NCI-H1436 treated with DMSO at 0.1 percent for 48 hours (cell line): ENCODE measurements at places on chromosomes 3 and 15.

- no peak for DNase-seq
These were observed 45.0 kb downstream of the SRGAP3 start for GRCh38 chr3:9204253-9204992.

DNA sequence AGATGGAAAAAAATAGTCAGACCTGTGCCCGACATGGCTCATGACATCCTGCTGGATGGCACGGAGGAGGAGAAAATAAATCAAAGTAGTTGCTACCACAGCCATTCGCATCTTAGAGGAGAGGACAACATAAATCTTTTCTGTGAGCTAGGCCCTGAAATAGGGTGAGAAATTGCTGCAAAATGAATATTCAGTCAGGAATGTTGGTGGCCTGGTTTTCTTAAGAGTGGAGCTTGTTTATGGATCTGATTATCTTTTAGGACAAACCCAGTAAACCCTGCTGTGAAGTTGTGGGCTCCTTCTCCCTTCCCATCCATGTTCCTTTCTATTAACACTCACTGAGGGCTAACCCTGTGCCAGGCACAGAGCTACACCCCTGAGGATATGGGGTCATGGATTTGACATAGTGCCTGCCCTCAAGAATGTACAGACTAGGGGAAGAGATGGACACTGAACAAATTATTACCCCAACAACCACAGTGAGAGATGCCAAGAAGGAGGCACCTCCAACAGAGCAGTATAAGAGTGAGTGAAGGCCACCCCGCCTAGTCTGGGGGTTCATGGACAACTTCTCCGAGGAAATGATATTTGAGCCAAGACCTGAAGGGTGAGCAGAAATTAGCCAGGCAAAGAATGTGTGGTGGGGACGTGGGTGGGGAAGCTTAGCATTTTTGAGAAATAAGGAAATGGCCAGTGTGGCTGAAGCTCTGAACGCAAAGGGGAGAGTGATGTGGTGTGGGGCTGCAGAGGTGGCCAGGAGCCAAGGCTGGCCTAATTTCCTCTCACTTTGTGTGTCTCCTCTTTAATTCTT is 68.9 kb upstream of the ARL8B start:
- DNase-seq = no peak

DNA sequence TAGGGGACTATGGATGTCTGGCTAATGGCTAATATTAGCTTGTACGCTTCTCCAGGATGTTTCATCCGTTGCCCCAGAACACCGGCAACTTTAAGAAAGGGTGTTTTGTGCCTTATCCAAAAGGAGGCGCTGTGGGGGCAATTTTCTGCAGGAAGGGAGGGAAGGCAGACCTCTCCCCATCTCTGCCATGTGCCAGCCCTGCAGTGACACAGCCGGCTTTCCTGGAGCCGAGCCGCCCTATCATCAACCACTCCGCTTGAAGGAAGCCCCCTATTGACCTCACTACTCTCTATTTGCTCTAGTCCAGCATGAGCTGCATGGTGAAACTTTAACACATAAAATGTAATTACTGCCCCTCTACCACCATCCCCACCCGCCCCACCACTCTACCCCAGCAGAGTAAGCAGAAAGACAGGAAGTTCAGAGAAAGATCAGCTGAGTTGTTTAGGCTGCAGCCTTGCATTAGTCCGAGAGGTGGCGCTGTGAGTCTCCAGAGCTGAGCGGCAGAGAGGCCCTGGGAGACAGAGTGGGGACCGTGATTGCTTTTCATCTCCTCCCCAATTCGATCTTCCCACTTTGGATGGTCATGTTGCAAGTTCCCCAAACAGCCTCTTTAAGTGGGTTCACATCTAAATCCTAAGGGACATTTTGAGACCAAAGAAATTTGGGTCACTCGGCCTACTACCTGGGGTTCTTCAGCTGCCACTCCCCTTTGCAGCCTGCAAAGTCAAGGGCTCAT is 24.5 kb upstream of the RAD18 start:
- DNase-seq = no peak

- DNase-seq = no peak
These were observed 51.0 kb upstream of the PLXND1 start for GRCh38 chr3:129657261-129658046.

- DNase-seq = no peak
These were observed 10.8 kb upstream of the CA12 start for GRCh38 chr15:63392361-63393009.

DNA sequence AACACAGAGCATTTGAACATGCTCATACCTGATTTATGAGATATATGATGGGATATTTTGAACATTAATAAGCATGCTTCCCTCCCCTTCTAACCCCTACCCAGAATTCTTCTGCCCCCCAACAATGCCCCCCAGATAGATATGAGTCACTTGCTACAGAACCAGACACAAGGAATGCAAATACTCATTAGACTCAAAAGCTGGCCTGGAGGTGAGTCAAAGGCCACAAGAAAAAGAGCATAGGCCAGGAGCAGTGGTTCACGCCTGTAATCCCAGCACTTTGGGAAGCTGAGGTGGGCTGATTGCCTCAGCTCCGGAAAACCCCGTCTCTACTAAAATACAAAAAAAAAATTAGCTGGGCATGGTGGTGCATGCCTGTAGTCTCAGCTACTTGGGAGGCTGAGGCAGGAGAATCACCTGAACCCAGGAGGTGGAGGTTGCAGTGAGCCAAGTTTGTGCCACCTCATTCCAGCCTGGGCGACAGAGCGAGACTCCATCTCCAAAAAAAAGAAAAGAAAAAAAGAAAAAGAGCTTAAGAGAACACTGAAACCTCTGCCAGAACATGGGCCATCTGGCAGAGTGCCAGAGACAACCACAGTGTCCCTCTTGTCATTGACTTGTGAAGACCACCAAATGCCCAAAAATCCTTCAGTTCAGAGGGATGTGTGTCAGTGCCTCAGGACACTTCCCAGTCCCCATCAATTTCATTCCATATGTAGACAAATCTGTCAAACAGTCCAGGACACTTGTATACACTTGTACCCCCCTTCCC is 3.9 kb upstream of the SH3GL3 start:
- no peak for DNase-seq

GRCh38 chr15:99174567-99175395 is 69.9 kb downstream of the SYNM start:
- no peak for DNase-seq

- no peak for DNase-seq
These were observed 223.6 kb upstream of the CTNNB1 start for GRCh38 chr3:40975711-40976121.

GRCh38 chr15:41647262-41647661 is 12.9 kb upstream of the MGA start:
- DNase-seq = no peak

- DNase-seq = no peak
These were observed 1.6 kb downstream of the PLXNA1 start for GRCh38 chr3:126984391-126985131.

DNA sequence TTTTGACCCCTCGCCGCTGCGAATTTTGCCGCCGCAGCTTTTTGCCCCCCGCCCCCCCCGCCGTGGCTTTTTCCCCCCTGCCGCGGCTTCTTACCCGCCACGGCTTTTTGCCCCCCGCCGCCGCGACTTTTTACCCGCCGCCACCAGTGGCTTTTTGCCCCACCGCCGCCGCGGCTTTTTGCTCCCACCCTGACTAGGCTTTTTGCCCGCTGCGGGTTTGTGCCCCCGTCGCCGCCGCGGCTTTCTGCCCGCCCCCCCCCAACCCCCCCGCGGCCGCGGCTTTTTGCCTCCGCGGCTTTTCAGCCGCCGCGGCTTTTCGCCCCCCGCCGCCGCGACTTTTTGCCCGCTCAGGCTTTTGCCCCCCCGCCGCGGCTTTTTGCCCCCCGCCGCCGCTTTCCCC is 598.1 kb downstream of the GOLGA6L6 start:
- DNase-seq = no peak

GRCh38 chr3:190973771-190974170 is 111.3 kb upstream of the GMNC start:
- no peak for DNase-seq

- DNase-seq = no peak
These were observed 48.6 kb upstream of the ATOSA start for GRCh38 chr15:52727815-52728214.

- DNase-seq = no peak
These were observed 414.9 kb downstream of the RBMS3 start for GRCh38 chr3:29695643-29696198.

- no peak for DNase-seq
These were observed 34.0 kb downstream of the PXK start for GRCh38 chr3:58366699-58367098.

DNA sequence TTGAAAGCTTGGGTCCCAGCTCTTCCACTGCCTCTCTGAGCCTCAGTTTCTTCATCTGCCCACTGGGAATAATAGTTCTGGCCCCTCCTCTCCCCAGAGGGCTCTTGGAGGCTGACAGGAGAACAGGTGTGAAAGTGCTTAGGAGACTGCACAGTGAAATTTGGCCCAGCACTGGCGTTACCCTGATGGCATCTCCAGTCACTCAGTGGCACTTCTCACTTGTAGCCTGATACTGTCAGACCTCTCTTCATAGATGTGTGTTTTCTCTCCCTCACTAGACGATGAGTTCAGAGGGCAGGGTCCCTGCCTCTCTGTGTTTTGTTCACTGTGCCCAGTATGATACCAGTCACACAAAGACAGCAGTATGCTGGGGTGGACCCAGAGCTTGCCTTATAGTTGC is 22.2 kb upstream of the IGDCC3 start:
- no peak for DNase-seq

DNA sequence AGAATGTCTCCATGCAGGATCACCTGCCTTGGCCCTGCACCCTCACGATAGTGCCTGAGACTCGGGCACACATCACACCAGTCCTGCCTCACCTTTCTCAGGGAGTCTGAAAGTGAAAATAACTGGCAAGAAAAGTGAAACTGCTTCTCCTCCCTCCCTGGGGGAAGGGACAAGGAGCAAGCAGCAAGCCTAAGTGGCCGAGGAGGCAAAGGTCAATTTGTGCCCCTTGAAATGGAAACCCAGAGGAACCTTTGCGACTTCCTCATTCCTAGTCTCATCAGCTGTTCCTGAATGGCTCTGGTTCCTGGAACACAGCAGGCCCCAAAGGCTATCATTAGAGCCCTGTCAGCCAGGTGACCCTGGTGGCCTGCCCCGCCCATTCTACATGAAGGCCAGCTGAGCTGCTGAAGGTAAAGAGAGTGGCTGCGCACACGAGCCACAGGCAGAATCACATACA is 28.0 kb upstream of the SLCO2A1 start:
- DNase-seq = no peak

DNA sequence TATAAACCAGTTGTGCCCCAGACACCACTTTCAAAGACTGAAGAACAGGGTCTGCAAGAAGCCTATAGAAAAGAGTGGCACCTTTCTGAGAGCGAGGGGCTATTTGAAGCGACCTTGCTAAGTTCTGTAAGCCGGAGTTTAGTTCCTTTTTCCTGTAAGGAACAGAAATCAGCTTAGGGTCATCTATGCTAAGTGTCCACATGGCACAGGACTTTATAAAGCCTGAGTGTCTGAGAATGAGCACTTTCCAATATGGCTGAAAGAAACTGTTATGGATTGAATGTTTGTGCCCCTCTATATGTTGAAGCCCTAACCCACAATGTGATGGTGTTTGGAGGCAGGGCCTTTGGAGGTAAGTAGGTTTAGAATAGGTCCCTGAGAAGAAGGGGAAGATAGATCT is 4.0 kb upstream of the A4GNT start:
- no peak for DNase-seq

DNA sequence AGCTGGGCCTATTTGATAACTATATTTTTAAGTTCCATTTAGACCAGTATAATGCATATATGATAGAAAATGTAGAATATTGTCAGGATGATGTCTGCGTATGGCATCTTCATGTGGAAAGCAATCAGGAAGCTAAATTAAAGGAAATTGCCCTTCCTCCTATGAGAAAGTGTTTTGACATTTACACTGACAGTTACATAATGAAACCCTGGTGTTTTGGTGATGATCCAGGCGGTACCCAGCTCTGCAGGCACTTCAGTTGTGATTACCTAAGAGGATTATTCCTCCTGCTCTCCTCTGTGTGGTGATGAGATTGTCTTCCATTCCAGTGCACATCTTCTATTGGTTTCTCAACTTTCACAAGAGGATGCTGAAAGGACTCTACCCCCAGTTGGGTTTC is 126.5 kb upstream of the MITF start:
- DNase-seq = no peak

DNA sequence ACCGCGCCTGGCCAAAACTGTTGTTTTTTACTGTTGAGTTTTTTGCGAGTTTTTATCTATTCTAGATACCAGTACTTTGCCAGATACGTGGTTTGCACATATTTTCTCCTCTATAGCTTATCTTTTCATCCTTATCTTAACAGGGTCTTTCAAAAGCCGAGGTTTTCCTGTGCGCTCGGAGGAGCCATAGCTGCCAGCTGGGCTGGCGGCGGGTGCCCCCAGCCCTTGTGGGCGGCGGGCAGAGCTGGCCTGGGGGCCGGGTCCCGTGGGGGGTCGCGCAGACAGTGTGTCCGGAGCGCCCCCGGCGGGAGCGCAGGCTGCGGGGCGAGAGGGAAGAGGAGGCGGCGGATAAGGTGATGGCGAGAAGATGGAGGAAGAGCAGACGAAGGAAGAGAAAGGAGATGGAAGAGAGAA is 11.1 kb upstream of the EIF4A2 start:
- no peak for DNase-seq

DNA sequence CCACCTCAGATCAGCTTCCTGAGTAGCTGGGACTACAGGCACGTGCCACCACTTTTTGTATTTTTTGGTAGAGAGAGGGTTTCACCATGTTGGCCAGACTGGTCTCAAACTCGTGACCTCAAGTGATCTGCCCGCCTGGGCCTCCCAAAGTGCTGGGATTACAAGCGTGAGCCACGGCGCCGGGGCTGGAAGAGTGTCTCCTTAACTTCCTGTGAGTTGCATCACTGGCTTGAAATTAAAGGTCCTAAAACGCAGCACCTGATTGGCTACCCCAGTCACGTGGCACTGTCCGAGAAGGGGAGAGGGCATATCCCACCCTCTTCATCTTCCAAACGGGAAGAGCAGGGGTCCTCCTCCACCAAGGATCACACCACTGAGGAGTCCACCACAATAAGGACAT is 5.5 kb upstream of the FAM174B start:
- no peak for DNase-seq

- no peak for DNase-seq
These were observed 655 bp upstream of the TMOD3 start for GRCh38 chr15:51828621-51829375.

DNA sequence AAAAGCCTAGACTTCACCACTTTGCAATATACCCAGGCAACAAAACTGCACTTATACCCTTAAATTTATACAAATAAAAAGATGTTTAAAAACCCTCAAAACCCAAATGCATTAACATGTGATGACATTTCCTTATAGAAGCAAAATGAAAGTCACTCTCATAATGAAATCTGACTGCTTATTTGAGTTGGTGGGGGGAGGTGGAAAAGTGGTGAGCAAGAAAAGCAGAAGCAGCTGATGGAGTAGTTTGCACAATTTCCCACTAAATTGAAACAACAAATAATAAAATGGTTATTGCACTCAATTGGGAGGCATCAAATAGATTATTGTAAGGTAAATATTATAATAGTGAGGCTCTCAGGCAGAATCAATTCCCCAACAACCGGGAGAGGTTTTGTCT is 54.0 kb upstream of the GADL1 start:
- no peak for DNase-seq

GRCh38 chr3:100606894-100607512 is 2.4 kb upstream of the ADGRG7 start:
- DNase-seq = no peak

GRCh38 chr15:29635513-29636098 is 186.7 kb downstream of the TJP1 start:
- no peak for DNase-seq
